ENCODE measurements at places on chromosomes 7 and 10.

- no peaks in the 10 kb centered on the region for H3K36me3 ChIP-seq
- H3K27me3 ChIP-seq: no peaks in the 10 kb centered on the region
- H3K4me1 ChIP-seq: no peaks in the 10 kb centered on the region
- no peak overlapping the region for H3K27ac ChIP-seq
- no peak for DNase-seq
Measured at GRCh38 chr10:24307696-24308485, 99.0 kb downstream of the KIAA1217 start.

DNA sequence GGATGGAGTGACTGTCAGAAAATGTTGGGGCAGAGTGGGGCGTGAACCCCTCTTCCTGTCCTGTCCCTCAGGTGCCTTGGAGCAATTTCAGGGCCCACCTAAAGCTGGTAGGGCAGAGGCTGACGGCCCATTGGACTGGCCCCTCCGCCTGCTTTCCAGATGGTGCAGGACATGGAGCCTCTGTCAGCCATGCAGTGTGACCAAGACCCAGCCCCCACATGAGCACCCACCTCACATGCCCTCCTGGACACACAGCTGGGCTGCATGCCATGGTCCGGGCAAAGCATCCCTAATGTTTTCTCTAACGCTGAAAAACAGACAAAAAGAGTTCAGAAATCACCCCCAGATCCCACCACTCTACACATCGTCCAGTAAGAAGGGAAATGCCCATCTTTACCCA is 51.3 kb upstream of the PSAP start:
- H3K27me3 ChIP-seq: no peaks in the 10 kb centered on the region
- H3K27ac ChIP-seq: no peak overlapping the region
- DNase-seq: no peak
- H3K36me3 ChIP-seq: no peaks in the 10 kb centered on the region

DNA sequence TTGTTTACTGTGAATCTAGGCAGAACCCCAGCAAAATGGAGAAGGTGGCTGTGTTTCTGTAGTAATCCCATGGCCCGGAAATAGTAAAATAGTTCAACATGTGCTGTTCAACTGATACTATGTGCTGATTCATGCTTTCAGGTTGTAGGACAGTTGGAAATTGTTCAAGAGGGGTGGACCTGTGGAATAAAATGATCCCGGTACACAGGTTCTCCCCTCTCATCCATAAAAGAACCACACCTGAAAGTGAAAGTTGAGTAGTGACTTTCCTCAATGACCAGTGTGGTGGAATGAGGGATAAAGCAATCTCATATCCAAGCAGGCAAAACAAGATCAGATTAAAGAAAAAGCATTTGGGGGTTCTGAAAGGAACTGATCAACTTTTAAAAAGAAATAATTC is 177.1 kb downstream of the POU6F2 start:
- no peak overlapping the region for H3K4me3 ChIP-seq
- H3K27ac ChIP-seq: no peak overlapping the region
- H3K4me1 ChIP-seq: no peaks in the 10 kb centered on the region
- peaks cover 4% of the 10 kb centered on the region for H3K27me3 ChIP-seq

DNA sequence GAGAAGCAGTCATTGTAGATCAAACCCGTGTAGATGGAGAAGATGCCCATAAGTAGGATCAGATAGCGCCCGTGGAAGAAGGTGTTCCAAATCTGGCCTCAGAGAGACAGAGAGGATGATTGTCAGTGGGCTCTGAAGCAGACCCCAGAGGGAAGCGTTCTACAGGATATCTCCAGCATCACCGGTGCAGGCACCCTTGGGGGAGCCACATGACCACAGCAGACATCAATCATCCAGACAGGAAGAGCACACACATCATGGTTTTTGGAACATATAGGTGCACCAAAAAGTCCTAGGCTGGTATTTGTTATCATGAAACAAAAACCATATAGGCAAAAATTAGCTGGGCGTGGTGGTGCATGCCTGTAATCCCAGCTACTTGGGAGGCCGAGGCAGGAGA is 44.0 kb upstream of the SVOPL start:
- no peaks in the 10 kb centered on the region for H3K36me3 ChIP-seq
- no peaks in the 10 kb centered on the region for H3K4me1 ChIP-seq
- H3K27me3 ChIP-seq: no peaks in the 10 kb centered on the region

DNA sequence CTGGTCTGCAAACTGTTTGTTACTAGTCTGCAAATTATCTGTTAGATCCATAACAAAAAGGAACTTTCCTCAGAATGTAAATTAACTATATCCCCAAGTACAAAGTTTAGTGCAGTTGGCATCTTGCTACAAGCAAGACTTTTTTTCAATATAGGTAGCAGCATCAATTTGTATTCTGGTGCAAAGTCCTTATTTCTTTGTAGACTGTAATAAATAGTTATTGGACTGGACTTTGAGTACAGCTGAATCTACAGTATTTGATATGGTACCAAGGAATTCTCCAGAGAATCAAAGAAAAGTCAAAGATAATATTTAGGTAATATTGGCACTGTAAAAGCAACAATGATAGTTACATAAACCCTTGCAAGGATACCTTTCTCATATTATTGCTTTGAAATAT is 89.6 kb downstream of the EXOC6 start:
- no peaks in the 10 kb centered on the region for H3K4me1 ChIP-seq
- H3K27ac ChIP-seq: no peak overlapping the region
- no peak overlapping the region for H3K4me3 ChIP-seq
- no peak for DNase-seq
- H3K36me3 ChIP-seq: peaks cover 3% of the 10 kb centered on the region
- no peaks in the 10 kb centered on the region for H3K27me3 ChIP-seq

- no peaks in the 10 kb centered on the region for H3K4me1 ChIP-seq
- H3K4me3 ChIP-seq: no peak overlapping the region
- no peaks in the 10 kb centered on the region for H3K36me3 ChIP-seq
- H3K27ac ChIP-seq: no peak overlapping the region
Measured at GRCh38 chr10:70699659-70700174, 27.4 kb downstream of the ADAMTS14 start.

GRCh38 chr7:1596181-1597043 is 26.6 kb upstream of the PSMG3 start:
- H3K4me1 ChIP-seq: peaks cover 15% of the 10 kb centered on the region
- H3K4me3 ChIP-seq: no peak overlapping the region
- H3K27me3 ChIP-seq: peaks cover 14% of the 10 kb centered on the region
- H3K36me3 ChIP-seq: no peaks in the 10 kb centered on the region

Data from effector memory CD4-positive, alpha-beta T cell (primary cell).